Sciatic nerve (tissue), 2 donors: ENCODE measurements at places on chromosomes 6 and 20.

DNA sequence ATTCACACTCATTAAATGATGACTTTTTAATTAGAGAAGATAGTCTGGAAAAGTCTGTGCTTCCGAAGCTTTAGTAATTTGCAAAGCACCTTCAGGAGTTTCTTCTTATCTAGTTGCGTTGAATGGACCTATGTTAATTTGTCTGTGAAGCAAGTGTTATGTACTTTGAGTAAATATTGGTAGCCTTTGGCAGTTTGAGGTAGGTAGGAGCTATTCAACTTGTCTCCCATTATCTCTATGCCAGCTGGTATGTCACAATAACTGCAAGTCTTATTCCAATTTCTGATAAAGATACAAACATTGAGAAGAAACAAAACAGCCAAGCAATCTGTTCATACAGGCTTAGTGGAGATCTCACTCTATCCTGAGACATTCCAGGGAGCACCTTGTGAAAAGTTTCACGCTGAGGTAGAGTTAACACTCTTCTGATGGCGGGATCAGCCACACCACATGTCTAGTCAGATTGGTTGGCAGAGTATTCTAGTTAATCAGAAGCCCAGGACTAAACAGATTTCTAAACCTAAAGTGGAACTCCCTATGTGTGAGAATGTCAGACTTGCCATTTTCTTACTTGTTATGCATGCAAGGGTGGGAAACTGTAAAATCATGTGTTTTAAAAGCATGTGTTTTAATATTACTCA lies 219.8 kb upstream of the MANEA start:
- DNase-seq = no peak

DNA sequence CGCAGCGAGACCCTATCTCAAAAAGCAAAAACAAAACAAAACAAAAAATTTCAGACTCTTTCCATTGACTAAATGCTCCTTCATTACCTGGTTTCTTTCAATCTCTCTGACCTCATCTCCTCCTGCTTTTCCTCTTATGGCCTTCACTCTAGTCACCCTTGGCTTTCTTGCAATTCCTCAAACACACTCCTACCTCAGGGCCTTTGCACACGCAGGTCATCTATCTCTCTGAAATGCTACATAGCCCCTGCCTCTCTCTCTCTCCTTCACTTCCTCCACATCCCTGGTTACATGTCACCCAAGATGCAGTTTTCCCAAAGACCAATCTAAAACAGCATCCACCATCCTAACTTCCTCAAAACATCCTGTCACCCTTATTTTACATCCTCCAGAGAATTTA lies 96.8 kb downstream of the PREX1 start:
- no peak for DNase-seq

GRCh38 chr6:142816031-142816430 lies 128.9 kb downstream of the HIVEP2 start:
- DNase-seq = no peak

- DNase-seq = no peak
Measured at GRCh38 chr6:162090734-162091133, 636.8 kb downstream of the PRKN start.

DNA sequence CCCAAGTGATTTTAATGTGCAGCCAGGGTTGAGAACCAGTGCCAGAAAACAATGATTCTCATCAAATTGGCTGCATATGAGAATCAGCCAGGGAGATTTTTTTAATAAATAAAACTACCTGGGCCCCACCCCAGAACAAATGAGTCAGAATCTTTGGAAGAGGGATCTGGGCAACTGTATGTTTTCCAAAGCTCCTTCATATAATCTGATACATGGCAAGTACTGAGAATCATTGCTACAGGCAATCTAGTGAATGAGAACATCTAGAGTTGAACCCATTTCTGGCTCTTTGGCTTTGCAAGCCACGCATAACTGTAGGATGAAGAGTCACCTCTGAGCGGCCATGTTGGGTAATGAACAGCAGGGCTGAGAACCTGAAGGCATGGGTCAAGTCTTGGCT lies 26.1 kb upstream of the DSP start:
- no peak for DNase-seq

DNA sequence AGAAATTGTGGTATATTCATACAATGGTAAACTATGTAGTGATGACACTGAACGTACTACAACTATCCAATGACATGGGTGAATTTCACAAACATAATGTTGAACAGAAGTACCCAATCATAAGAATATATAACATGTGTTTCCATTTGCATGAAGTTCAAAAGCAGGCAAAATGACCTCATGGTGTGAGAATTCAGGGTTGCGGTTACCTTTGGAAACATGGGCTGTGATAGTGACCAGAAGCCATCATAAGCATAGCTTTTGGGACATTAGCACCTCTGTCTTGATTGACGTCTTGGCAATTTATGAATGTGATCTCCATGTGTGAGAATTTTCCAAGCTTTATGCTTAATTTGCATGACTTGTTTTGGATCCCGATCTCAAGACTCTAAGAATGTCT lies 500.1 kb upstream of the JAG1 start:
- DNase-seq = no peak

DNA sequence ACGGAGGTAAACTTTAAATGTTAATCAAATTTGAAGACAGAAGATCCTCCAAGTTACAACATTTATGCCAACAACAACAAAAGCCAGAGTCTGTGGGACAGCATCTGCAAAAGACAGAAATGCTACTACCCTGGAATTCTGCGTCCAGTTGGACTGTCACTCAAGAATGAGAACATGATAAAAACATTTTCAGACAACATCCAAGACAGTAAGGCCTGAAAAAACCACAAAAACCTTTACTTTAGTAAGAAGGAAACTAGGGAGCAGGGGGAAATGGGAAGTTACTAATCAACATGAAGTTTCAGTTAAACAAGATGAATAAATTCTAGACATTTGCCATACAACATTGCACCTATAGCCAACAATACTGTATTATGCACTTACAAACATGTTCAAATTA lies 77.6 kb downstream of the MLIP start:
- no peak for DNase-seq

DNA sequence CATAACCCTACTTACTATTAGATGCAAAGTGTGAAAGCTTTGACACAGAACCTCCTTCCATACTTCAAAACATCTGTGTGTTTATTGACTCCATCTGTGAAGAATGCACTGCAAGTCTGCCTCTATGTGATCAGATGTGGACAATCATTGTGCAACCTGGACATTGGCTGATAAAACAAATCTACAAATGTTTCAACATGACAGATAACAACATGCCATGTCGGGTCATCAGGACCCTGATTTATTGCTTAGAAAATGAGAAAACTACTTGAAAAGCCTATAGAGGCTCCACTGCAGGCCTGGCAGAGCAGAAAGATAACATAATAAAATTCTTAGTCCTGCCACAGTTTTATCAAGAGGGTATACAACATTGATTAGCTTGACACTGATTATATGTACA lies 1286.4 kb downstream of the GRIK2 start:
- DNase-seq = no peak

DNA sequence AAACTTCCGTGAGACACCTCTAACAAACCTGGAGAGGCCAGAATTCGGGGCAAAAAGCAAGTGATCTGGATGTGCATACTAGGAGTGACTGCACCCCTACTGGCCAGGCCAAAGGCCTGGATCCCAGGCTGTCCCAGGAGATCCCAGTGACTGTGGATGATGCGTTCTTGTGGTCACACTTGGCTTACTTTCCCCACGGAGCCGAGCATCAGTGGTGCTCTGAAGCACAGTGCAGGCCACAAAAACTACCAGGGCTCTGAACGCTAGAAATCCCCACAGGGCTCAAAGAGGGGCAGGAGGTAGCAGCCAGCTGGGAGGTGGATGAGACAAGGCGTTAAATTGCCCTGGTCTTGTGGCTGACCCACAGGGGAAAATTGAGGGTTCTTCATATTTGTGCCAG lies 7.1 kb downstream of the TRIM26 start:
- no peak for DNase-seq

- no peak for DNase-seq
Measured at GRCh38 chr6:72824833-72825232, 203.0 kb downstream of the KCNQ5 start.

DNA sequence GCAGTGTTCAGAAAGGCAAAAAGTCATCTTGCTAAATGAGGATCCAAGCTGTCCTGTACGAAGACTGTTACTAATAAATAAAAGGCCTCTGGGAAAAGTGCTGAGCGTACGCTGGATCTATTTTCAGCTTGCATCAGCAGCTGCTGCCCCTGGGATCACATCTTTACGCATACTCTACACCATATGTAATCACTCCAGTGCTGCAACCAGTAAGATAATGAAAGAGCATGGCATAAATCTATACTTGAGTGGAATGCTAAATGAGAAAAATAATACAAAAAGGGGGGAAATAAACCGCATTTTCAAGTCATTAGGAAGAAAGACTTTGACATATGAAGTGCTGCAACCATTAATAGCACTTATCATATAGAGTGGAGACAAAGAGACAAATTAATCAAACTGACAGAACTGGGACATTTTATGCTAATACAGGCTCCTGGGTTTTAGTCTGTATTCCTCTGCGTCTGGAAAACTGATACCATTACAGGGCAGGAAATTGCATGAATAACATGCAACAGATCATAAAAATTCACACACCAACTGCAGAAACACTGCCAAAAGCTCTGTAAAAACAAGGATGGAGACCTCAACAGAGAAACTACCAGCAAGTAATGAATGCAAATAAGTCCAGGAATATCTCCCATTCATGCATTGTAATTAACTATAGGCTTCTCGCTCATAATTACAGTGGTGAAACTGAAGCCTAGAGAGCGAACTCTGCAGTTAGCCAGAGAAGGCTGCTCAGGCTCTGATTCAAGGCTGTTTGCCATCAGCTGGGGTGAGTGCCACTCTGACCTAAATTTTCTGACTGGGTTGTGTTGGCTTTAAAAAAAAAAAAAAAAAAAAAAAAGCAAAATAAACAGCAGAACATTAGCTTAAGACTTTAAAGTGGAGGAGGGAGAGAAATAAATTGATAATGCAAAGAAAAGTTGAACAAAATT lies 83.8 kb downstream of the GJA10 start:
- DNase-seq = no peak

- DNase-seq = no peak
Measured at GRCh38 chr6:49515485-49516146, 15.9 kb downstream of the GLYATL3 start.

DNA sequence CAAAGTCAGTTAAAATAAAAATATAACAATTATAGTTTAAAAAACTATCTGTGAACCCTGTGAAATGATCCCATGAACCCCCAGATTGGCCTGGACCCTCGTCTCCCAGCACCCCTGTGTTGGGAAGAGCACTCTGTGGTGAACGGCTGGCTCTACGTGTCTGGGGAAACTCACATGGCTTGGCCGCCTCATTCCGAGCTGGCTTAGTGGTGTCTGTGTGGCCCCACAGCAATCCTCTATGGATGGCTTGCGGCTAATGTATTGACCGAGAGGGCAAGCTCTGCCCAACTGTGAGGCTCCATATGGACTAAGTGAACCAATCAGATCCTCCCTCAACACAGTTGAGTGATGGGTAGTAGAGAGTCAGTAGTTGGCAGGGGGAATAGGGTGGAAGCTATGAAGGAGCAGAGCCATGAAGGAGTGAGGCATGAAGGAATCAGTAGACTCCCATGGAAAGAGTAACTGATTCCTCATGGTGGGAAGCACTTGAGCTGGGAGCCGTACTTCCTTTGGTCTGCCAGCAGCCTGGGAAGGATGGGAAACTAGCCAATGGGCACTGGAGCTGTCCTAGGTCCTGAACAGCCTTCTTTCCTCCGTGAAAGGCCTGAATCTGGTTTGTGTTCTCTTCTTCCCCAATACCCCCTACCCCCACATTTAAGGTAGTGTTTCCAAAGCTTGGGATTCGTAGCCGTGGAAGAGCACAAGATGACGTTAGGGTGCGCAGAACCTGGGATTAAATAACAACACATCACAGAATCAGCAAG lies 21.6 kb upstream of the ZNF831 start:
- DNase-seq = no peak

GRCh38 chr6:168589275-168589674 lies 148.3 kb downstream of the SMOC2 start:
- peak; percentile 1 for DNase-seq

- DNase-seq = no peak
Measured at GRCh38 chr6:19024737-19025136, 637.6 kb downstream of the RNF144B start.

GRCh38 chr6:44126320-44127149 lies 717 bp downstream of the MRPL14 start:
- DNase-seq = peak; percentile 78

GRCh38 chr20:62010551-62011402 lies 54.9 kb downstream of the TAF4 start:
- no peak for DNase-seq

DNA sequence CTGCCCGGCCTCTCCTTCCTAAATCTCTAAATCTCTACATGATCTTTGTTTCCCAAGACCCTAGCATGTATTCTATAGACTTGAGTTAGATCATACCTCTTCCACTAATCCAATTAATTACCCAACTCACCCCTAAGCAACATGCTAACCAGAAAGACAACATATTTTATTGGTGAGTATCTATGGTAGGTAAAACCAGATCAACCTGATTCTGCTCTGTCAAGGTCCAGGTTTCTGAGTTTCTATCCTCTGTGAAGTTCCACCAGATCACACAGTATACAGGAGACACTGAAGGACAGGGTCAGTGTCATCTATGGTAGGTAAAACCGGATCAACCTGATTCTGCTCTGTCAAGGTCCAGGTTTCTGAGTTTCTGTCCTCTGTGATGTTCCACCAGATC lies 363.2 kb upstream of the MARCKS start:
- no peak for DNase-seq

DNA sequence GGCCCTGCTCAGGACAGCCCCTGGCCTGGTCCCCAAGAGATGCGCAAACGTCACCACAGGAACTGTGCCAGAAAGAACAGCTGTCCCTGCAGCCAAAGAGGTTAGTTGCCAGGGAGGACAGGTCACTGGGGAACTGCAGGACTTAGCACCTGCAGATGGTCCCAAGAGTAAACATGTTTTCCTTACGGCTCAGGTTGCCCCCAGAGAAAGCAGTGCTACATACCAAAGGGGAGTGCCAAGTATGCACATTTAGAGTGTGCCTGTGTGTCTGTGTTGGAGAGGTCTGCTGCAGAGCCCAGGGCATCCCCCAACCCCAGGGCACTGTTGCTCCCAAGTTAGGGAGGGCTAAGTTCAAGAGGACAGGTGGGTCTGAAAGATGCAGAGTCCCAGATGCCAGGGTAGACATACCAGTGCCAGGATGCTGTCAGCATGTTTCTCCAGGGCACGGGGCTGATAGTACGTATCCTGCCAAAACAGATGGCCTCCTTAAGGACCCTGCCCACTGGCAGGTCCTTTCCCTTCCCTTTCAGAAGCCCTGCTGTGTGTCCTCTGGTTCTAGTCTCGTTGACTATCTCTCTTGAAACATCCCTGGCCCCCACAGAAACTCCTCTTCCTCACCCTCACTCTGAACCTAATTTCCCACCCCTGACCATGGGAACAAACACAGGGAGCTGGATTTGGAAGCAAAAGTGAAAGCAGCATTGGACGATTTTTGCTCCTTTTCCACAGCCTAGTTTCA lies 1.3 kb downstream of the ABHD16A start:
- DNase-seq = no peak

DNA sequence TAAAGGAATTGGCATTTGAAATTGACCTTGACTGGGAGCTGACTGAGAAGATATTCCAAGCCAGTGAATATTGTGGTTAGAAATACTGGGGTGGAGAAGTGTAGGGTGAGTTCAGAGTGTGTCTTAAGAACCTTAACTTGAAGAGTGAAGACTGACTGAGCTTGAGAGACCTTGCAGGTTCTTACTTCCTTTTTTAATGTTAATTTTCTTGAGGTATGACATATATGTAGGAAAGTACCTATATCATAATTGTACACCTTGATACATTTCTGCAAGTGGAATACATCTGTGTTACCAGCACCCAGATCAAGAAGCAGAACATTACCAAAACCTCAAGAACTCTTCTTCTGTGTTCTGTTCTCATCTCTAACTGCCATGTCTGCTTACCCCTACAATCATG lies 11.0 kb downstream of the DHX35 start:
- no peak for DNase-seq

- no peak for DNase-seq
Measured at GRCh38 chr20:12829170-12829569, 179.6 kb upstream of the SPTLC3 start.
